ENCODE measurements at places on chromosomes 2 and 18. TPM values are rescaled to one million over a fixed set of nuclear protein-coding genes. Genes with fewer than 3 reads are reported as not detected.
A peak's percentile ranks its signal among the peaks of the same experiment; 100 is the strongest.

Gene USP40
- 75.4 TPM for total RNA-seq

Gene MAIP1
- total RNA-seq = 7.2 TPM

Gene POU3F3
- total RNA-seq = not detected

Gene KCNG2
- not detected for total RNA-seq

Gene MAP3K19
- 3.2 TPM for total RNA-seq

DNA sequence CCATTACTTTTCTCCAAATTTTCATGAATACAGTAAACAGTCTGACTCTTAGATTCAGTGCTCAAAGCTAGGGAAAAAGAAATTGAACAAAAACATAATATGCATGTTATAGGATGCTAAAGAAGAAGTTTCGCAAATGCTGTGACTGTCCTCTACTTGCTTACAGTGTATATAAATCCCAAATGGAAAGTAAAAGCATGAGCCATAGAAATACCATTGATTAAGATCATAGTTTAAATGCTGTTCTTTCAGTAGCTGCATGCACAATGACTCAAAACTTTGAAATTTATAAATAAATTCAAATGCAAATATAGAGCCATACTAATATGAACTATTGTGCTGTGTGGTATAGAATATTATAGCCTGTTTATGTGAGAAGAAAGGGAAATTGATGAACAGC lies 1113.9 kb upstream of the ACVR2A start:
- H3K36me3 ChIP-seq = no peaks in the 10 kb centered on the region
- no peak for DNase-seq
- no peak overlapping the region for H3K27ac ChIP-seq
- no peak overlapping the region for H3K4me3 ChIP-seq
- no peaks in the 10 kb centered on the region for H3K27me3 ChIP-seq

DNA sequence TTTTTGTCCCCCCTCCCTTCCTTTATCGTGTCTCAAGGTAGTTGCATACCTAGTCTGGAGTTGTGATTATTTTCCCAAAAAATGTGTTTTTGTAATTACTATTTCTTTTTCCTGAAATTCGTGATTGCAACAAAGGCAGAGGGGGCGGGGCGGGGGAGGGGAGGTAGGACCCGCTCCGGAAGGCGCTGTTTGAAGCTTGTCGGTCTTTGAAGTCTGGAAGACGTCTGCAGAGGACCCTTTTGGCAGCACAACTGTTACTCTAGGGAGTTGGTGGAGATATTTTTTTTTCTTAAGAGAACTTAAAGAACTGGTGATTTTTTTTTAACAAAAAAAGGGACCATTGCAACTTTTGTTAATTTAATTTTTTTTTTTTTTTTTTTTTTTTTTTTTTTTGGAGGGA lies 2.1 kb downstream of the SOX11 start:
- peaks cover 57% of the 10 kb centered on the region for H3K27me3 ChIP-seq
- H3K4me3 ChIP-seq = no peak overlapping the region
- no peak overlapping the region for H3K27ac ChIP-seq
- DNase-seq = no peak
- H3K4me1 ChIP-seq = peaks cover 45% of the 10 kb centered on the region
- no peaks in the 10 kb centered on the region for H3K36me3 ChIP-seq

GRCh38 chr2:864501-865106 lies 86.0 kb upstream of the SNTG2 start:
- H3K4me1 ChIP-seq = no peaks in the 10 kb centered on the region
- no peaks in the 10 kb centered on the region for H3K27me3 ChIP-seq
- H3K4me3 ChIP-seq = no peak overlapping the region
- no peaks in the 10 kb centered on the region for H3K36me3 ChIP-seq
- no peak overlapping the region for H3K27ac ChIP-seq

GRCh38 chr2:196128749-196129148 lies 42.6 kb downstream of the STK17B start:
- H3K4me3 ChIP-seq = no peak overlapping the region
- no peaks in the 10 kb centered on the region for H3K27me3 ChIP-seq
- DNase-seq = no peak
- H3K27ac ChIP-seq = no peak overlapping the region
- no peaks in the 10 kb centered on the region for H3K4me1 ChIP-seq

- H3K27me3 ChIP-seq = no peaks in the 10 kb centered on the region
- H3K4me1 ChIP-seq = no peaks in the 10 kb centered on the region
- no peaks in the 10 kb centered on the region for H3K36me3 ChIP-seq
- DNase-seq = peak; percentile 85
These were observed 31.5 kb upstream of the PDIA6 start for GRCh38 chr2:10844097-10844496.

- H3K36me3 ChIP-seq = no peaks in the 10 kb centered on the region
- no peaks in the 10 kb centered on the region for H3K27me3 ChIP-seq
- DNase-seq = peak; percentile 9
- H3K4me3 ChIP-seq = no peak overlapping the region
- no peak overlapping the region for H3K27ac ChIP-seq
These were observed 6.1 kb upstream of the GPC1 start for GRCh38 chr2:240429341-240429871.

DNA sequence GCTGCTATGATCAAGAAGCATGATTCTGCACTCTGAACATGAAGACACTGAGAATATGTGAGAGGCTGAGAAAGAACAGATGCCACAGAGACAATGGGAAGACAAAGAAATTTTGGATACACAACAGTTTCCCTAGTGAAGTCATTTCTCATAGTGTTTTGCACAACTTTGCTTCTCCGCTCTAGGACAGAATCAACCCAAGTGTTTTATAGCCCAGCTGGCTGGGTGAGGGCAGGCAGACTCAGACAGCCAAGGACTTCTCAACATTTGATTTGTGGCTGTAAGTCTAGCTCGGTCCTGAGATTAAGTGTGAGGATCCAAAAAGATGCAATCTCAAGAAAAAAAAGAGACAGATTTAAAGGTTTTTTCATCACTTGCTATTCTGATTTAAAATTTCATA lies 536.5 kb upstream of the CRIM1 start:
- H3K4me1 ChIP-seq = no peaks in the 10 kb centered on the region
- DNase-seq = no peak
- no peaks in the 10 kb centered on the region for H3K27me3 ChIP-seq
- no peak overlapping the region for H3K27ac ChIP-seq
- H3K4me3 ChIP-seq = no peak overlapping the region

DNA sequence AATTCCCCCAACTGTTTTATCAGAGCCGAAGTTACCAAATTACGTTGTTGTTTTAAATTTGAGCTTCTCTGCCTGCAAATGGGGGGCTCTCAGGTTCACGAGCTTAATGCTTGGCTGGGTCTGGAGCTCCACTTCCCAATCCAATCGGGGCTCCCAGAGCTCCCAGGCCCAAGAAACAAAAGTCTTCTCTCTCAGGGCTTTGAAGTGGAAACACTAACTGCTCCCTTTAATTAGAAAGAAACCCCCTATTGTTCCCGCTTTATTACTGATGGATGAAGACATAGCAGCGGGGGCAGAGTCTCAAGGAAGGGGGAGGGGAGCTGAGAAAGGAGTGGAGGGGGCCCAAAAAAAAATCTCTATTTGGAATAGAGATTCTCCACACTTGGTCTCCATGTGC lies 15.6 kb upstream of the PKDCC start:
- H3K4me3 ChIP-seq = no peak overlapping the region
- no peaks in the 10 kb centered on the region for H3K4me1 ChIP-seq
- H3K27ac ChIP-seq = no peak overlapping the region
- no peaks in the 10 kb centered on the region for H3K36me3 ChIP-seq
- no peaks in the 10 kb centered on the region for H3K27me3 ChIP-seq
- no peak for DNase-seq

- H3K27ac ChIP-seq = no peak overlapping the region
- H3K27me3 ChIP-seq = no peaks in the 10 kb centered on the region
- peaks cover 9% of the 10 kb centered on the region for H3K4me1 ChIP-seq
- H3K4me3 ChIP-seq = no peak overlapping the region
These were observed 486.4 kb upstream of the SPRED2 start for GRCh38 chr2:65918760-65919187.

GRCh38 chr18:69895066-69896047 lies 52.3 kb downstream of the CD226 start:
- H3K27ac ChIP-seq = no peak overlapping the region
- H3K4me3 ChIP-seq = no peak overlapping the region
- no peaks in the 10 kb centered on the region for H3K36me3 ChIP-seq
- H3K27me3 ChIP-seq = no peaks in the 10 kb centered on the region

- DNase-seq = no peak
- H3K27me3 ChIP-seq = no peaks in the 10 kb centered on the region
- H3K27ac ChIP-seq = no peak overlapping the region
- no peaks in the 10 kb centered on the region for H3K36me3 ChIP-seq
- H3K4me3 ChIP-seq = no peak overlapping the region
- no peaks in the 10 kb centered on the region for H3K4me1 ChIP-seq
These were observed 65.3 kb downstream of the WDPCP start for GRCh38 chr2:63522950-63523349.

- no peaks in the 10 kb centered on the region for H3K4me1 ChIP-seq
- no peak overlapping the region for H3K4me3 ChIP-seq
- no peak for DNase-seq
- H3K27ac ChIP-seq = no peak overlapping the region
- no peaks in the 10 kb centered on the region for H3K36me3 ChIP-seq
- H3K27me3 ChIP-seq = no peaks in the 10 kb centered on the region
These were observed 106.5 kb upstream of the TEX51 start for GRCh38 chr2:126792186-126792585.

Measured in upper lobe of left lung (tissue), 6 donors.